ENCODE measurements at places on chromosomes 5 and 9.

GRCh38 chr5:63958654-63959053 lies 3.6 kb downstream of the HTR1A start:
- DNase-seq: no peak

- no peak for DNase-seq
These were observed 459.9 kb upstream of the ZNF462 start for GRCh38 chr9:106403081-106403480.

DNA sequence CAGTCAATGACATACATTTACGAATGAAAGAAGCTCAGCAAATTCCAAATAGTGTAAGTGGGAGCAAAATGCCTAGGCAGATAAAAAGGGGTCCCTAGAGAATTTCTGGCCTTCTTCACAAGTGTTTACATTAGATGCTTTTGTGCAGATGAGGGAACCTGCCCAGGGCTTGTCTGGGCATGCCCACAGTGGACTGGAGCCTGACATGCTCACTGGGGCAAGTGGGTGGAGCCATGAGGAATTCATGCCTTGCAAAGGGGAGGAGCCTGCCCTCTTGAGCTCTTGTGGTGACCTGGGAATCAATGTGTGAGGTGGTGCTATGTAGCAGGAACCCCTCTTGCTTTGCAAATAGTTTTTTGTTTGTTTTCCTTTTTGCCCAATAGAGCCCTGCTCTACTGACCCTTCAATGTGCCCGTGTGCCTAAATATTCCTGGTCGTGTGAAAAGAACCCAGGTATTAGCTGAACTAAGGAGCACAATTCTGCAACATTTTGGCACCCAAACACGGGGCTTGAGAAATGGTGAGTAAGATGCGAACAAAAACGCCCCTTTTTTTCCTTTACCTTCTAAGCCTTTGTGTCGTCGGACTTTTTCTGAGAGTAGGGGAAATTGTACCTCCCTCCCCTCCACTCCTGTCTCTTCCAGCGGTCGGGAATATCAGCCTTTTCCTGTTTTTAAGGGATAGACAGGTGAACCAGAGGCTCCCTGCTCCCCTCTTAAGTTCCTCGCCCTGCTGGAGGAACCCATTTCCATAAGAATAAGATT lies 433.8 kb upstream of the CDH9 start:
- no peak for DNase-seq

DNA sequence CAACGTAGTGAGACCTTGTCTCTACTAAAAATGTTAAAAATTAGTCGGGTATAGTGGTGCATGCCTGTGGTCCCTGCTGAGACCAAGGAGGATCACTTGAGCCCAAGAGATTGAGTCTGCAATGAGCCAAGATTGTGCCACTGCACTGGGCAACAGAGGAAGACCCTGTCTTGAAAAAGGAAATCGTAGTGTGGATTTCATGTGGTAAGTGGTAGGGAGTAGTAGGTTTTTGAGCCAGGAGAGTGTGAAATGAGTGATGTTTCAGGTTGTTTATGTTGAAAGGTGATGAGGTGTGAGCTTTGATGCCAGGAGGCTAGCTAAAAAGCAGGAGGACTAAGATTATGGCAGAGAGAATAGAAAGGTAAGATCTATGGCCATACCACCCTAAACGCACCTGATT lies 5.9 kb downstream of the MATR3 start:
- DNase-seq: no peak

DNA sequence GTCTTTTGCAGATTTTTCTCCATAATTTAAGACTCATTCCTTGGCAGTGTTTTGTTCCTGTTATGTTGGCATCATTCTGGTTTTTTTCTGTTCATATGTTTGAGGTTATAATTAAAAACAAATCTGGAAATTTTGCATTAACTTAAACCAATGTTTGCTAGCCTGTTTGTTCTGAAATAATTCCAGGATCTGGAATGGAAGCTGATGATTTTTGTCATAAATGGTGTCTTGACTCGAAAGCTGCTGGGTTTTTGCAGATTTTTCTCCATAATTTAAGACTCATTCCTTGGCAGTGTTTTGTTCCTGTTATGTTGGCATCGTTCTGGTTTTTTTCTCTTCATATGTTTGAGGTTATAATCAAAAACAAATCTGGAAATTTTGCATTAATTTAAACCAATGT lies 318.7 kb upstream of the IRX4 start:
- DNase-seq: no peak

DNA sequence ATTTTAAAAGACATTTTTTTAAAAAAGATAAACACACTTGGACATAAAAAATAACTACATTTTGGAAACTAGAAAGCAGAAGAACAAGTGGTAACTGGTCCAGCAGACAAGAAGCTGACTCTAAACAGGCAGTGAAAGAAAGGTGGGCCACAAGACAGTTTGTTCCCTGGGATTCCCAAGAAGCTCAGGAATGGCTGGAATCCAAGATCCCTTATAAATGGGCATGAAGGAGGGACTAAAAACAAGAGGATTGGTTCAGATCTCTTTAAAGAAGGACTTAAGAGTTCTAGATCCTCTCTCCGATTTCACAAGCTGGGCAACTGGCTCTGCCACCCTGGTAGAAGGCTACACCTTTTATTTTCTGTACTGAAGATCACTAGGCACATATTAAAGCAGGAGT lies 102.8 kb downstream of the ARL15 start:
- DNase-seq: no peak

DNA sequence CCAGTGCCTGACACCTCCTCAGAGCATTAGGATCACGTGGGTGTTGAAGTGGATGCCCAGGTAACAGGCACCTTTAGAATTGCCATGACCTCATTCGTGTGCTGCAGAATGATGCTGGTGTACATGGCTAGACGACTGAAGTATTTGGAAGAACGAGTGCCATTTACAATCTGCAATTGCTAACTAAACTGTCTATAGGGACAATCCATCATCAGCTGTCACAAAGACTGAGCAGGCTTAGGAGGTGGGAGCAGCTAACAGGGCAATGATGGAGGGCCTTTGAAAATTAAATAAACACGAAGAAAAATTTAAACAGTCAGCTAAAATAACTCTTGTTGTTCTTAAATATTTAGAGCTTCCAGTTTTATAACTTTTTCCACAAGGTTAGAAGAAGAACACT lies 375.8 kb downstream of the GADD45G start:
- DNase-seq: no peak

- no peak for DNase-seq
These were observed 155.0 kb upstream of the CLINT1 start for GRCh38 chr5:158013939-158014338.

DNA sequence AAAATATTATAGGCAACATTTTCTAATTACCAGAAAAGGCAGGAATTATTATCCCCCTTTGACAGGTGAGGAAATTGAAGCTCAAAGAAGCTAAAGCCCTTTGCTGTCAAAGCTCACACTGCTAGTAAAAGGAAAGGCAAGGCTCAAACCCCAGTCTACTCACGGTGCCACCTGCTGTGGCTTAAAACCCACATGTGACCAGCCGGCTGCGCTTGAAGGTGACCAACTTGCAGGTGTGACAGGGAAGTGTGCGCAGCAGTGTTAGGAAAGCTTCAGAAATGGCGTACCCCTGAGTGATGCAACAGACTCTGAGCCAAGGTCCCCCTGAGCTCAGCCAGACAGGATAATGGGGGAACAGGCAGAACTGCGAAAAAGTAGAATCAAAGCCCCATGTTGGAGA lies 45.2 kb downstream of the PAX5 start:
- DNase-seq: no peak

DNA sequence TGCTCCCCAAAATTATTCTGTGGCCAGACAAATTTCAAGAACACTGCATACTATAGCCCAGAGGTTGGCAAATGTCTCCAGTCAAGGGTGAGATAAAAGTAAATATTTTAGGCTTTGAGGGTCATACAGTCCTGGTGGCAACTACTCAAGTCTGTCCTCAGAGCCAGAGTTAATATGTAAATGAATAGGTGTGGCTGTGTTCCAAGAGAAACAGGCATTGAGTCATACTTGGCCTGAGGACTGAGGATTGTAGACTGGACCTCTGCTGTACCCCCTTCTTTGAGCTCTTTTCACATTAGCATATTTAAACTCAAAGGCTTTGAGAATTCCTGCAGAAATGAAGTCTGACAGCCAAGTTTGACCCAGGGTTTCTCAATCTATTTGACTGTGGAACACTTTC lies 129.2 kb upstream of the PTCH1 start:
- DNase-seq: no peak

DNA sequence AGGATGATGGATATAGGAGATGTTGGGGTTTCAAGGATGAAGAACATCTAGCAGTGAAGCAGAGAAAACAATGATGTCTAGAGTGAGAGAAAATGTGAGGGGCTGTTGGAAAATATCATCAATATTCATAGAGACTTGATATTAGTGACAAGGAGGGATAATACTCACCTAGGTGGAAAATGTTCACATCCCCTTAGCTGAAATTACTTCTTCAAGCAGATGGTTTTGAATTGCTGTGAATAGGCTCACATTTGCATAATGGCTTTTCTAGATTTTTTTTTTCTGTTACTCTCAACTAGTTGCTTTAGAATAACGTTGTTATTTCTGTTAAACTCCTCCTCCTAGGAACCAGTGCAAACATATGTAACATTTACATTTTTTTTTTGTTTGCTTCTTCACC lies 61.6 kb upstream of the MAP1B start:
- DNase-seq: no peak

- DNase-seq: no peak
These were observed 47.0 kb upstream of the HOMER1 start for GRCh38 chr5:79560771-79561524.

DNA sequence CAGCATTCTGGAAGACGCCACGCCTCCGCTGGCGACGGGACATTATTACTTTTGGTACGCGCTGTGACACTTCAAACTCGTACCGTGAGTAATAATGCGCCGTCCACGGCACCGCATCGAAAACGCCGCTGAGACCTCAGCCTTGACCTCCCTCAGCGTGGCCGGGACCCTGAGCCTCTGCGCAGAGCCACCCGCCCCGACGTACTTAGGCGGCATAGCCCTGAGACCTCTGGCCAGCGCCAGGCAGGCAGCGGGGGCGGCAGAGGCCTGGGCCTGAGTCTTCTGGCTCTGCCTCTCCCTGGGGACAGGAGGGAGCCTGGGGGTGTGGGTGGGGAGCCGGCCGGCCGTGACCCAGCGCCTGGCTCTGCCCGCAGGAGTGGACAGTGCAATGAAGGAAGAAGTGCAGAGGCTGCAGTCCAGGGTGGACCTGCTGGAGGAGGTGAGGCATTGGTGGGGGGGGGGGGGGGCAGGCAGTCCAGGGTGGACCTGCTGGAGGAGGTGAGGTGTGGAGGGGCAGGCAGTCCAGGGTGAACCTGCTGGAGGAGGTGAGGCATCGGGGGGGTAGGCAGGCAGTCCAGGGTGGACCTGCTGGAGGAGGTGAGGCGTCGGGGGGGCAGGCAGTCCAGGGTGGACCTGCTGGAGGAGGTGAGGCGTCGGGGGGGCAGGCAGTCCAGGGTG lies 8.0 kb downstream of the EGFL7 start:
- DNase-seq: no peak

- DNase-seq: no peak
These were observed 28.6 kb downstream of the ALDH1A1 start for GRCh38 chr9:72924154-72924790.

DNA sequence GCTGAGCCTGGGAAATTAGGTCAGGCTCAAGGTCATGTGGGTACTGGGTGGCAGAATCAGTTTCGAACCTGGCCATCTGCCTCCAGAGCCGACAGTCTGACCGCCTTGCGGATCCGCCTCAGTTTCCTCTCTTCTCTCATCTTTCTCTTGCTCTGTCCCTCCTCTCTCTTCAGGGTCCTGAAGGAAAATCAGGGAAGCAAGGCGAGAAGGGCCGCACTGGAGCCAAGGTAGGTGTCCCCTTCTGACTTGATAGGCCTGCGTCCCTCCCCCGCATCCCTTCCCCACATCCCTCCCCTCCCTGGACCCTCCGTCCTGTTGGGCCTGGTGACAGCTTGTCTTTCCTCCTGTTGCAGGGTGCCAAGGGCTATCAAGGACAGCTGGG lies 40.8 kb upstream of the ORM1 start:
- DNase-seq: peak; percentile 66

GRCh38 chr5:168843277-168844015 lies 264.3 kb upstream of the PANK3 start:
- DNase-seq: no peak

DNA sequence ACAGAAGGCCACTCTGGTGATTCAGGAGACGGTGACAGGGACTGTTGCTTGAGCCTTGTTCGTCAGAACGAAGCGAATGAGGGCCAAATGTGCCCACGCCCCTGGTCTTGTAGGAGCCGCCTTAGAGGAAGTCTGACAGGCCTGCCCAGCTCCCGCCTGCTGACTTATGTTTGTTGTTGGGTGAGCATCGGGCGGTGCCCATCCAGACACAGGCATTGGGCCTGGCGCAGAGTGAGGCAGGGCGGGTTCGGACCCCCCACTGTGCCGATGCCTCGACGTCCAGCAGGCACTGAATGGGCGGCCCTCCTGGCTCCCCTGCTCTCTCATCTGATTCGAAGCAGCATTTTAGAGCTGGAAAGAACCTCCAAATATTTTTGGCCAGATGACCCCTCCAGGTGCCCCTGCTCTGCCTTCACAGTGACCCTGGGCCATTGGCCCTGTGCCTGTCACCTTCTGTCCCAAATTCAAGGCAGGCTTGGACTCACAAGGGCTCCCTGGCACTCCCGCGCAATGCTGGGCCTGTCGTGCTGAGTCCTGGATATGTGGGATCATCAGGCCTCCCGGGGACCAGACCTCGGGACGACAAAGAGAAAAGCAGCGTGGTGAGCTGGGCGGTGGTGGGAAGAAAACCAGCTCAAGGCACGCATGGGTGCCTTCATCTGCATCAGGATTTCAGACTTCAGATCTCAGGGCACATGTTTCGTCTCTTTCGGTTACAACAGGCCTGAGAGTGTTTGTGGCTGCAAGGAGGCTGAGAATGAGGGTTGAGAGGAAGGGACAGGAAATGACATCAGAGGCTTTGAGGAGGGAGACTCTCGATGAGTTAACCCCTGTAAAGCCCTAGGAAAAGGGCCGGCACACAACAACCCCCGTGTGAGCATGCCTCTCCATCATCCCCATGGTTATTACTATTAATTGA lies 37.1 kb upstream of the OLFM1 start:
- no peak for DNase-seq

GRCh38 chr5:172148381-172148780 lies 39.6 kb downstream of the STK10 start:
- DNase-seq: no peak

- no peak for DNase-seq
These were observed 53.6 kb upstream of the IRX2 start for GRCh38 chr5:2805080-2805479.

DNA sequence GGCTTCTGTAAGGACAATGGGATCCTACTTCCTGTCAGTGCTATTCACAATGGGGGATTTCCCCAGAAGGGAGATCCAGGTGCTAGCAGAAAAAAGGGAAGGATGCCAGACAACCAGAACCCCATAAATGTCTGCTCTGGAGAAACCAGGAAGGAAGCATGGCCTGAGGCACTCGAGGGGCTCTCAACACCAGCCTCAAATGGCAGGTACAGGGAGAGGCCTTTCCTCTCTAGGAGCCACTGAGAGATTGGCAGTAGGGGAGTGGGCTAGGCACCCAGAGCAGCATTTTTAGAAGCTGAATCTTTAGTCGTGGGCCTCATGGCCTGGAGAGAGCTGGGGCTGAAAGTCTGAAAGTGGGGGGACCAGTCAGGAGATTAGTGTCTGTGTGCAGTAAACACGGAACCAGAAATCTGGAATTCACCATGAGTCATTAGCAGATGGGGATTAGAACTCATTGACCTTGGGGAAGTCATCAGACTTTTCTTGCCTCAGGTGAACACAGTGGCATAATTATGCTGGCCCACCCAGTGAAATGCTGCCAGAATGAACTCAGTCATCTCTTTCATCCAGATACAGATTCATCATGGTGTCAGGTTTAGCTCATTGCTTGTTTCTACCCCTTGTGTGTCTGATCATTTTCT lies 28.3 kb downstream of the ARHGEF28 start:
- DNase-seq: no peak
